Activated T-cell treated with anti-CD3 and anti-CD28 coated beads, Interleukin-2, amount 50 U/mL, for 72 hours (primary cell): ENCODE measurements at places on chromosomes 5 and 9.

- DNase-seq = no peak
Observed at GRCh38 chr5:178577376-178577839, 12.8 kb downstream of the COL23A1 start.

- DNase-seq = no peak
Observed at GRCh38 chr5:175674731-175675346, 17.0 kb downstream of the HRH2 start.

GRCh38 chr9:17627641-17628040 is 48.8 kb downstream of the SH3GL2 start:
- no peak for DNase-seq

DNA sequence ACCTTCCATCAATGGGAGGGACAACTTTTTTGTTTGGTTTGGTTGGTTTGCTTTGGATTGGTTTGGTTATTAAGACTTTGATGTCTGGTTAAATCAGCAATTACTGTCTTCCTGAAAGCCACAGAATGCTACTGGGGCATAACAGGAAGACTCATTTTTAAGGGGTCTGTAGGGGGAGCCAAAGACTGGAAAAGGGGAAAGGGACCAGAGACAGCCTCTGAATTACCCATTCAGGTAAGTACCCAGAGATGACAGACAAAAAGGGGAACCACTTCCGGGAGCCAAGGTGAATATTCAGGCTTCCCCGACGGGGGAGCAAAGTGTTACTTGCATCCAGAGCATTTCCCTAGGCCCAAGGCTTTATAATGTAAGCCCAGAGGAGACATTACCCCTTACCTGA is 4.6 kb upstream of the FEM1C start:
- peak; percentile 7 for DNase-seq

DNA sequence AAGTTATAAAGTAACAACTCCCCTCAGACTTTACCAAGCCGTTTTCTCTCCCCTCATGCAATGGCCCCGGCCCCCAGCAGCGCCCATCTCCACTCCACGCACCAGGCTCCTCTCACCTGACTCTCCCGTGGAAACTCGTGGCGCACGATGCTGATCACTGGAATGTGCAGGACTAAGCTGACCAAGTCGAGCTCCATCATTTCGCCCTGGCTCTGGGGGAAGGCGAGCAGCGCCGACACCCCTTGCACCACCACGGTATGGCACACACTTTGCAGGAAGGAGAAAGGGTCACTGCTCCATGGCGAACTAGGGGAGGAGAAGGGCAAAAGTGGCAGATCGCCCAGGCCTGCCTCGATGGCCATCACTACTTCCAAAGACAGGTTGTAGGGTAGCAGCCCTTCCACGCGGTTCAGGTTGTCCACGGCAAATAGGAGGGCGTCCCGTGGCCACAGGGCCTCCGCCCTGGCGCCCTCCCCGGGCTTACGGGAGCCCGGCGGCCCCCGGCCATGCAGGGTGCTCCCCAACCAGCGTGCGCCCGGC is 1.2 kb downstream of the GRIN3A start:
- DNase-seq = no peak

- no peak for DNase-seq
Observed at GRCh38 chr5:146369691-146370090, 31.1 kb downstream of the POU4F3 start.

DNA sequence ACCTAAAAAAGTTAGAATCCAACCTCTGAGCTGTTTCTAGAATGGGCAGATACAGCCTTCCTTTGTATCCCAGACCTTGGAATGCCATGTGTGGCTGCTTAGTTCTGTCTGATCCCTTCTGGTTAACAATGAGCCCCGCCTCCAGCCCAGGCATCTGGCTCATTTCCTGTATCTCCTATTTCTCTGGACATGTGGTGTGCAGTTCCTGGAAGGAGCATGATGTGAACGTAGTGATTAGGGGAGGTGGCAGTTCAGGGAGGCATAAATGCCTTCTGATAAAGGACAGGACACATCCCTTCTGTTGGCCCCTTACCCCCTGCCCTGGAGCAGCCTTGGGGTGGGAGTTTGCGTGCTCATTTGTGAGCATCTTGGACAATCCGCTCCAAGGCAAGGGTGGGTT is 243.0 kb downstream of the ZSWIM6 start:
- DNase-seq = no peak

- DNase-seq = no peak
Observed at GRCh38 chr5:179323026-179323870, 22.0 kb downstream of the ADAMTS2 start.

DNA sequence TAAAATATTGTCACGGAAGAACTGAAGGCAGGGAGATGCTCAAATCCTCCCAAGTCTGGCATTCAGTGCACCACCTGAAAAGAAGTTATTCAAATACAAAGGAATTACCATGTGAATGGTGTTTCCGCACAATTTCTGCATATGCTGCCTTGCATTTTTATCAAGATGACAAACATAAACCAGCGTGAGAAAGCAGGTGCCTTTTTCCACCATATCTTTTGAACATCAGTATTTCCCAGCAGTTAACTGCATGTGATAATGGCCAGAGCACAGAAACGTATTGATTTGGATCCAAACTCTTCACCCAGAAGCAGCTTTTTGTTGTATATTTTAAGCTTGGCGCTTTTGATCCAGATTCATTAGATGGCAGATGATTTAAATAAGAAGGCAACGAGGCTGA is 808.0 kb downstream of the TLE1 start:
- DNase-seq = no peak

DNA sequence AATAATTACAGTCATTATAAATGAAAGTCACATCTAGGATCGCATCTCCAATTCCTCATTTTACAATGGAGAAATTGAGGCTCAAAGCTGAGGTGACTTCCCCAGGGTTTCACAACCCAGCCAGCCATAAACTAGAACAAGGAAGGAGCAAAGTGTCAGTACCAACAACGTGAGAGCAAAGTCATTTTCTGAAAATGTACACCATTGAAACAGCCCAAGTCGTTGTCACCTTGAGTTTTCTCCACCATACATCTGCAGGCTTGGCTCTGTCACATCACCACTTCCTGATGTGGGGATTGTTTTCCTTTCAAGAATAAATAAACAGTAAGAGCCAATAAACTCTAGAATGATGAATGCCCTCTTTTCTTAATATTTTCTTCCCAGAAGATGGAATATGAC is 184.5 kb upstream of the PTGER4 start:
- DNase-seq = no peak
